ENCODE measurements at places on chromosomes 6 and 20.
A peak's percentile ranks its signal among the peaks of the same experiment; 100 is the strongest.

- DNase-seq, result no peak
Observed at GRCh38 chr6:33235221-33235634, 26.9 kb downstream of the RING1 start.

DNA sequence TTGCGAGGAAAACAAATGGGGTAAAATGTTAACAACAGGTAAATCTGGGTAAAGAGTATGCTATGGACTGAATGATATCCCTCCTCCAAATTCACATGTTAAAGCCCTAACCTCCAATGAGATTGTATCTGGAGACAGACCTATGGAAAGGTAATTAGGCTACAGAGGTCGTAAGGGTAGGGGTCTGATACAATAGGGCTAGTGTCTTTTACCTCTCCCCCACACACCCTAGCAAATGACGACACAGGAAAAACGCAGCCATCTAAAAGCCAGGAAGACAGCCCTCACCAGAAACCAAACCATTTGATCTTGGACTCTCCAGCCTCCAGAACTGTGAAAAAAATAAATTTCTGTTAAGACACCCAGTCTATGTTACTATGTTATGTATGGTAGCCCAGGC is 20.6 kb upstream of the FBXO9 start:
- no peak for DNase-seq

DNA sequence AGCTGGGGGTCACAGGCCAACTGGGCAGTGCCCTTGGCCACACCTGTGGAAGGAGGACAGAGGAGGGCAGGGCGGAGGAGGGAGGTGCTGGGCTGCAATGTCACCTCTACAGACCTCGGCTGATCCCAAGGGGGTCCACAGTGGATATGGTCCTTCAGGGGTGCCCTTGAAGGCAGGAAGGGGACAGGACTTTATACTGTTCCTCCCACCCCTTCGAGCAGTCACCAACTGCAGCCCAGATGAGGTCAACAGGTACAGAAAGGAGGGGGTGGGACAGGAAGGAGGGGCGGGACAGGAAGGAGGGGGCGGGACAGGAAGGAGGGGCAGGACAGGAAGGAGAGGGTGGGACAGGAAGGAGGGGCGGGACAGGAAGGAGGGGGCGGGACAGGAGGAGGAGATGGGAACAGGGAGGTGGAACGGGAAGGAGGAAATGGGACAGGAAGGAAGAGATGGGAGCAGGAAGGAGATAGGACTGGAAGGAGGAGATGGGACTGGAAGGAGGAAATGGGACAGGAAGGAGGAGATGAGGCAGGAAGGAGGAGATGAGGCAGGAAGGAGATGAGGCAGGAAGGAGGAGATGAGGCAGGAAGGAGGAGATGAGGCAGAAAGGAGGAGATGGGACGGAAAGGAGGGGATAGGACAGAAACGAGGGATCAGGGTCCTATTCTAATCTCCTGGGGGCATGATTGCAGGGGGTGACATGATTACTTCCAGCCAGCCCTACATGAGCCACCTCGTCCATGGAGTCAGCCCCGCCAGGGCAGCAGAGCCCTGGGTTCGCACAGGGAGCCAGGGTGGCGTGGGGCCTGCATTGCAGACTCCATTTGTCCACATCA is 19.4 kb upstream of the MRGBP start:
- peak; percentile 46 for DNase-seq

GRCh38 chr20:24455081-24455480 is 14.3 kb upstream of the SYNDIG1 start:
- no peak for DNase-seq

- no peak for DNase-seq
Observed at GRCh38 chr20:60070791-60071190, 112.6 kb downstream of the CDH26 start.
